ENCODE measurements at places on chromosomes 2 and 18.

- no peak for DNase-seq
Observed at GRCh38 chr2:1658394-1659151, 85.7 kb downstream of the PXDN start.

DNA sequence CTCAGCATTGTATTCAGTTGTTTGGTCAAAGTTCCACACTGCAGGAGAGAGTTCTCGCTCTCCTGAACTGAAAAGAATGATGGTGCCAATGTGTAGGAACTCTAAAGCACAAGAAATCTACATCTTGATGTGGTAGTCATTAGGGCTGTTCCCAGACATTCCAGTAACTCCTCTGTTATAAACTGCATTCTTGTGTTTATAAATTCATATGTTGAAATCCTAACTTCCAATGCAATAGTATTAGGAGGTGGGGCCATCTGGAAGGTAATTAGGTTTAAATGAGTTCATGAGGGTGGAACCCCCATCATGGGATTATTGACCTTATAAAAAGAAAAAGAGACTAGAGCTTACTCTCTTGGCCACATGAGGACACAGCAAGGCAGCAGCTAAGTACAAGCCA, 239.6 kb downstream of the CDH20 start:
- DNase-seq = no peak

DNA sequence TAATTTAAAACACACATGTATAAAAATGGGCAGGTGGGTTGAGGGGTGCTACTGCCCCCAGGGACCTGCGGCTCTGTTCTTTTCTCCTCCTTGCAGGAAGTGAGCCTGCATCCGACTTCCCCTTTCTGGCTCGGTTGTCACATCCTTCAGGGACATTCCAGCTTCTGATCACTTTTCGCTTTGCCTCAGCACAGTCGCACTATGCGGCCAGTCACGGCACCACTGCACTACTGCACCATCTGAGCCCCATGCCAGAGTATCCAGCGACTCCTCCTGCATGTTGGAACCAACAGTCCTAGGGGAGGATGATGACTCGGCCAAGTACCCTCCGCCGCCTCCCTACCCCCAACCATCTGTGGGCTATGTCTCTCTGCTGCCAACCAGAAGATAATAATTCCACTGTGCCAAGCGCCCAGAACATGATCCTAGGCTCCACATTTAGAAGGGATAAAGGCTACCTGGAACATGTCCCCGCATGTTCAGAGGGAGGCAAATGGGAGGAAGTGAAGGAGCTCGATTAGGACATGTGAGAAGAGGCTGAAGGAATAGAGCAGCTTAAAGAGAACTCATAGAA, 17.6 kb downstream of the CDC42EP3 start:
- no peak for DNase-seq

- no peak for DNase-seq
Observed at GRCh38 chr2:17084877-17085276, 419.2 kb upstream of the CYRIA start.

- DNase-seq = no peak
Observed at GRCh38 chr2:132415256-132415914, 1.2 kb upstream of the GPR39 start.

DNA sequence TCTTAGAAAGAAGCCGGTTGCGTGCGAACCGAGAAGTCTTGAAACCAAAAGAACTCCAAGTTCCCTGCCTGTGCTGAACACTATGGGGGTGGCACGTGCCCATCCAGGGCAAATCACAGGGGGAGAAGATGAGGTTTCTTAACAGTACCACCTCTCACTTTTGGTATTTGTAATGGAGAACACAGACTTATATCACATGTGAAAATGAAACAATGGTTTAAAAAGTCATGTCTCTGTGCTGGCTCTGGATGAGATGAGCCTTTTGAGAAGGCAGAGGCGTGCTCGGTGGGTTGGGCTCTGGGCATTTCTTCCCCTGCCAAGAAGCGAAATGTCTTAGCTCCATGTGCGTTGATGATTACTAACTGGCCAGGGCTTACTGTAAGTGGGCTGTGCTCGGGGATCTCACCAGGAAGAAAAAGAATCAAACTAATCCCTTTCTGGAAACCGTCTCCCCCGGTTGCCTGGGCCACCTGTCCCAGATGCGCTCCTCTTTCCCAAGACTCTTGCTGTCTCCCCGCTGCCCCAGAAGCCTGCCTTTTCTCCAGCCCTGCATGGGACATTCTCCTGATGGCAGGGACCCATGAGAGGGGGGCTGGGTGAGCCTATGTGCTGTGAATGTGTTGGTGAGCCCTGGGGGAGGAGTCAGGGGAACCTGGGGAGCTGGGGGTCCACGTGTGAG, 252.9 kb downstream of the PRKCE start:
- DNase-seq = no peak

DNA sequence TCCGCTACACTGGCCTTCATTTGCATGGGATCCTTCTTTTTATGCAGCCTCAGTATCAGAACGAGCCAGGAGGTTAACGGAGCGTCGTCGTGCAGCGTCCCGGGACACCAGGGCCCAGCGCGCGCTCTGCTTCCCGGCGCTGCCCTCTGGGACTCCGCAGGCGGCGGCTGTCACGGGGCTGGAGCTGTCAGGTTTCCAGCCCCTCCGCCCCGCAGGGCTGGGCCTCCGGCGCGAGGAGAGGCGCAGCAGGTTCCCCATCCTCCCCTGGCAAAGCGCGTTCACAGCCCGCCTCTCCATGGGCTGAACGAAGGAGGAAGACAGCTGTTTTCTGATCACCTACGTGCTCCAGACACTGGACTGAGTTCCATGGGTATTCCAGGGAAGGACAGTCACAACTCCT, 12.5 kb upstream of the PAX8 start:
- no peak for DNase-seq

DNA sequence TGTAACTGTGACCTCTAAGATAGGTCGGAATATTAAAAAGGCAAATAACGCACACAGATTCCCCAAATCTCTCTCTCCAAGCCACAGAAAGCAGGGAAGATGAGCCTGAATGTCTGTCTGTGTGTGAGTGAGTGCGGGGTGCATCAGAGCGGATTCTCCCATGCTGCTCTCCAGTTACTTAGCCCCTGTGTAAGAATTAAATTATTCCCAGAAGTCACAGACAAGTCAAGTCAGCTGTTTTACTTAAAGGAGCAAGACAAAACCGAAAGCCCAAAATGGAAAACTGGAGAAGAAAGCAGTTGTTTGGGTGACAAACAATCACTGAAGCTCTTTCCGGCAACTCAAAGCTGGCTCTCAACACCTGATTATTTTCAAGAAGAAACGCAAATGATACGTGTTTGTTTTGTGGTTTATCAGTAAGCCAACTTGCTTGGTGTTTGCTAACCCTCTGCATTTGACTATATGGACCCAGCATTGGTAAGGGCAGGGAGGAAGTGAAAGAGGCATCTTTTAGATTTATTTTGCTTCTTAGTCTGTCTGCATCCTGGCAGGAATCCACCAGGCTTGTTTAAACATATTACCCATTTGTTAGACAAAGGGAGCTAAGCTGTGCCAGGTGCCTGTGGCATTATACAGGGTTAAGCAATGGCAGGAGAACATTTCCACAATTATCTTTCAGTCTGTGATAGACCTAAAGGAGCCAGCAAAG, 121.5 kb upstream of the CREB1 start:
- no peak for DNase-seq

DNA sequence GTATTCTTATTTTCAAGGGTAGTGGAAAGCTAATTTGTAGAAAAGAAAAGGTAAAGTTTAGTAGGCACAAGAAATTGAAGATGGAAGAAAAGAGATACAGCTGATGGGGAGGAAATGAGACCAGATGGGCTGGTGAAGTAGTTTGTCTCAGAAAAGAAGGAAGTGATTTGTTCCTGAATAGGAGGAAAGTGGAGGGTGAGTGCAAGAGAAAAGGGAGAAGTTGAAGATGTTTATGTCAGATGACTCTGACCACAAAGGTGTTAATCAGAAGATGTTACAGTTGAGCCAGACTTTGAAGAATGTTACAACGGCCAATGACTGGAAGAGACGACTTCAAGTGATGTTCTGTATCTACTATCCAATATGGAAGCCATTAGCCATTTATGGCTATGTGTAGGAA, 21.2 kb downstream of the ZSCAN30 start:
- DNase-seq = no peak

GRCh38 chr2:44927985-44928482, 13.5 kb upstream of the SIX3 start:
- no peak for DNase-seq

DNA sequence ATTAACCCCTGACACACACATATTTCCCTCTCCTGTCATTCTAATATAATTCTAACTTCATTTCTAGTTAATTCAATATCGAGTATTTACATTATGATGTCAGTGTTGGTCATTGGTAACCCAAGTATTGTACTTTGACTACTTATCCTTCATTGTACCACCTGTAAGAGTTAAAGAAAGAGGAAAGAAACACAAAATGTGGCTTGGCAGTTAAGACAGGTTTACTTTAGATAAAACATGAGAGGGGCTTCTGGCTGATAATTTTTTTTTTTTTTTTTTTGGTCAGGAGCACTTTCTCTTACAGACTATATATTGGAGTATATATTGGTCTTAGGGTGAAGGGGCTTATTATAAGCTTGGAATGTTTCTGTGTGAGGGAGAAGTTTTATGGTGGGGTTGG, 57.0 kb upstream of the ACYP2 start:
- DNase-seq = no peak

DNA sequence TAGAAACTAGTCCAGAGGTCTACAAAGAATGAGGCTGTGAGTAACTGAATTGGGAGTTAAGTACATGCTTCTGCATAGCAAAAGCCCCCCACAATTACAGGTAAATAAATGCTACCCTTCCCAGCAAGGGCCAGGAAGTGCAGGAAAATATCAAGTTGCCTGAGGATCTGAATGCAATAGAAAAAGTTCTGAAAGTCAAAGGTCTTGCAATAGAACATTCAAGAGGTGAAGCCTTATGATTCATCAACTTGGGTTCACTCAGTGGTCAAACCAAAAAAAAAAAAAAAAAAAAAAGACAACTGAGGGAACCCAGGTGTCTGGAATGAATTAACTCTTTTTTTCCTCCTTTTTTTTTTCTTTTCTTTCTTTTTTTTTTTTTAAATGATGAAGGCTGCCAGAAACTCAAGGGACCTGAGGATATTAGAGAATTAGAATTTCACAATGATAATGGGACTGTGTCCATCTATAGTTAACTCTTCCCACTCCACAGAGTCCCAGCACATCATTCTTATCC, 42.9 kb upstream of the RFX8 start:
- DNase-seq = no peak

DNA sequence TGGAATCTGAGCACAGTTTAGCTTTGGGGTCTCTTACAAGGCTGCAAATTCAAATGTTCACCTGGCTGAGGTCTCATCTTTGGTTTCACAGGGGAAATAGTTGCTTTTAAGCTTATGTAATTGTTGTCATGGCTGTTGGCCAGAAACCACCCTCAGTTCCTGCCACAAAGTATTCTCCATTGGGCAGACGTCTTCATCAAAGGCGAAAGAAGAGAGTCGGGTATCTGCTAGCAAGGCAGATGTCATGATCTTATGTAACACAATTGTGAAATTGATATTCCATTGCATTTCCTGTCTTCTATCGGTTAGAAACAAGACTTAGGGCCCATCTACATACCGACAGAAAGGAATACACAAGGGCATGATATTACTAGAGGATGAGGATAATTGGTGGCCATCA, 816.2 kb downstream of the MBD2 start:
- no peak for DNase-seq

DNA sequence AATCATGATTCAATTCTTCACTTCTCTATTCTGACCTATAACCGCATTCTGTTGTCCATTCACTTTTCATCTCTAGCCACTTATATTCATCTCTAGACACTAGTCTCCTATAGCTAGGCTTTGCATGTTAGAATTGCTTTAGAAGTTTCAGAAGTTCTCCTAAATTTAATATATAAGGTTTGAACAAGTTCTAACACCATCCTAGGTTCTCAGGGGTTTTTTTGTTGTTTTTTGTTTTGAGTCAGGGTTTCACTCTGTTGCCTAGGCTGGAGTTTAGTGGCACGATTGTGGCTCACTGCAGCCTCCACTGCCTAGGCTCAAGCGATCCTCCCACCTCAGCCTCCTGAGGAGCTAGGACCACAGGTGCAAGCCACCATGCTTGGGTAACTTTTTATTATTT, 19.9 kb downstream of the WDSUB1 start:
- no peak for DNase-seq

DNA sequence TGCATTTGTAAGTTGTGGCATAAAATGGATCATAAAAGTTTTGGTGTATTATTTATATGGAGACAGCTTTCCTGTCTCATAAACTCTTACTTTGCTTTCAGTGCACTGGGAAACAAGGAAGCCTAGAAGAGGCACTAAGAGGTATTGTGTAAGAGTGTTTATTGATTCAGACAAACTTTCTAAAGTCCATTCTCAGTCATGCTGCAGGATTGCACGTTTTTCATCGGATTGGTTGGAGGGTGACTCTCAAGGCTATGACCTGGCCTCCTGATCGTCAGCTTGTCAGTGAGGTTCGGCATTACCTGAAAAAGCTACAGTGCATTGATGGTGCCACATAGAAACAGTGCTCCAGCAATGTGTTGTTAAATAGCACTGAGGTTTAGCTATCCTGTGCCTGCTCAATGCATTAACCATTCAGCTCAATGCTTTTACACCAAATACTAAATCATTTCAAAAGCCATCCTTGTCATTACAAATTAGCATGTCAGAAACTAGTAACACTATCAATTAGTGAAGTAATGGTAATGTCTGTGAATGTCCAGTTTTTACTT, 545.5 kb downstream of the CBLN2 start:
- DNase-seq = no peak

DNA sequence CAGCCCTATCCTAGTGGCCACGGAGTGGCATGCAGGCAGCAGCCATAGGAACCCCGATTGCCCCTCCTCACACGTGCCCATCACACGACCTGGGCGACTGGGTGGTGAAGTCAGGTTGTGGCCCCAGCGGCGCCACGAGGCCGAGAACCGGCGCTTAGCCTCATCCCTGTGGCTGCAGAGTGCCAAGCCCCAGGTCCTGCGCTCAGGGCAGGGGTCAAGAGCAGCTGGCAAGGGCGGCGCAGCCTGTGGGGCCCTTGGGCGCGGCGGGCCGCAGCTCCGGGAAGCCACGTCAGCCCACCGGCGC, 73.3 kb downstream of the RPIA start:
- no peak for DNase-seq

- no peak for DNase-seq
Observed at GRCh38 chr18:3903337-3903736, 453.4 kb downstream of the TGIF1 start.

Data from T47D (cell line).